ENCODE measurements at places on chromosomes 5 and 9.

- no peak for DNase-seq
These were observed 304.0 kb upstream of the TARS1 start for GRCh38 chr5:33136785-33137184.

DNA sequence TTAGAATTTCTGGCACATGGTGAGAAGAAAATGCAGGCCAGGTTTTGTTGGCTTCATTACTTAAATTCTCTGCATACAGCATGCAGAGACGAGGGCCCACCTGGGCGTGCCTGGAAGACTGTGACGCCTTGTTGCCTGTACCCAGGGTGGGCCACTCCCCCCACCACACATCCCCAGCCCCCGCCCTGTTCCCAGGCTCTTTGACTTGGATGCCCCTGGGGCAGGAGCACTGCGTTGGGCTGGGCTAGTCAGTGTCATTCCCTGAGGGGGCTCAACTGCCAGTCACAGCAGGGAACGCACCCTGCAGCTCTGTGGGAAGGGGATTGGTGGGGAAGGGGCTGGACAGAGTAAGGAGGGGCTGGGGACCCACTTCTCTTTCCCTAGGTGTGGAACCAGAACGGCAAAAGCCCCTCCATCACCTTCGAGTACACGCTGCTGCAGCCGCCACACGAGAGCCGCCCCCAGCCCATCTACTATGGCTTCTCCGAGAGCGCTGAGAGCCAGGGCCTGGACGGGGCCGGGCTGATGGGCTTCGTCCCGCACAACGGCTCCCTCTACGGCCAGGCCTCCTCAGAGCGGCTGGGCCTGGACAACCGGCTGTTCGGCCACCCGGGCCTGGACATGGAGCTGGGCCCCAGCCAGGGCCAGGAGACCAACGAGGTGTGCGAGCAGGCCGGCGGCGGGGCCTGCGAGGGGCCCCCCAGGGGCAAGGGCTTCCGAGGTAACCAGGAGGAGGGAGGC, 19.6 kb downstream of the ADAMTSL2 start:
- DNase-seq: no peak

DNA sequence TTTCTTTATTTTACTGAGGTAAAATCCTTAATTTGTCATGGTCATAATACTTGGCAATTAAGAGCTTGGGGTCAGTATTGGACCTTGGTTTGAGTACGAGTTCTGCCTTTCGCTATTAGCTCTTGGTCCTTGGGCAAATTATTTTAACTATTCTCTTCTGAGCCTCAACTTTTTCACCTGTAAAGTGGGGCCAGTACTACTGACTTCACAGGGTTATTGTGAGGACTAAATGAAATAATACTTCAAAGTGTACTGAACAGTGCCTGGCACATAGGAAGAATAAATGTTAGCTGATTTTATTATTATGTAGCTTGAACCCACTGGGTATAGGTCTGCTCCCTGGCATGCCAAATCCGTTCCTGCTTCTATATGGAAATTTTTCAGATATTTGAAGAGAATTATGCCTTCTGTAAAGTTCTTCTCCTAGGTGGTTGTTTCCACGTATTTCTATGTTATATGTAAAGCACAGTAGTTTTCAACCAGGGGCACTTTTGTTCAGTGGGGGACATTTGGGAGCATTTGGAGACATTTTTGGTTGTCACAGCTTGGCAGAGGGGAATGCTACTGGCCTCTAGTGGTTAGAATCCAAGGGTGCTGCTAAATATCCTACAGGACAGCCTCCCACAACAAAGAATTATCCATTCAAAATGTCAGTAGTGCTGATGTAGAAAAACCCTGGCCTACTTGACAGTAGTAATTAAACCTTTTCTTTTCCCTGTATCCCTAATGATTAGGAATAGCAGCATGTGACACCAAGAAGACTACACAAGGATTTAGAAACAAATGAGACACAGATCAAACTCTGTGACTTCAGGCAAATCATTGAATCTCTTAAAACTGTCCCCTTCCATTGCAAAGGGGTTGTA, 4.5 kb downstream of the RCL1 start:
- no peak for DNase-seq

DNA sequence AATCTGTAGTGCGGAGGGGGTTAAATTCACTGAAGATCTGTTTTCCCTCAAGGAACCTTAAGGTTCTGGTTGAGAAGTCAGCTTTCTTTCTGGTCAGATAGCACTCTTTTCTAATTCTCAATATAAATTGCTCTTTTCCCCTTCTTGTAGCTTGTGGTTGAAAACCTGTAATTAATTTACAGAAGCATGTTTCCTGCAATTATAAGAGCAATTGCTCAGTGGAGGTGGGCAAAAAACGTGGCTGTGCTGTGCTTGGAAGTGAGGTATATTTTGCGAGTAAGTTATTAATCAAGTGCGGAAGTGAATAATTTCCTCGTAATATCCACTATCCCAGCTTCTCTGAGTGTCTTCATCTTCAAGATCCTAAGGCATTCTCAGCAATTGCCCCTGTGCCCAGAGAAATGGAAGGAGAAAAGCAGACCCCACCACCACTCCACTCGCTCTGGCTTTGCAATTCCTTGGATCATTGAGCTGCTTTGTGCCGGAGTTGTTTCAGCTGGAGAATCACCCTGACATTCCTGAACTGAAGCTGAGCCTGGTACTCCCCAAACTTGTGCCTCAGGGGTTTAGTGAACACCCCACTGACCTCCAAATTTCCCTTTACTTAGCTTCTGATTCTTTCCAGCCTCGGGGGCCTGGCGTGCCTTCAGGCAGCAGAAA, 140.6 kb downstream of the LRRC70 start:
- no peak for DNase-seq

DNA sequence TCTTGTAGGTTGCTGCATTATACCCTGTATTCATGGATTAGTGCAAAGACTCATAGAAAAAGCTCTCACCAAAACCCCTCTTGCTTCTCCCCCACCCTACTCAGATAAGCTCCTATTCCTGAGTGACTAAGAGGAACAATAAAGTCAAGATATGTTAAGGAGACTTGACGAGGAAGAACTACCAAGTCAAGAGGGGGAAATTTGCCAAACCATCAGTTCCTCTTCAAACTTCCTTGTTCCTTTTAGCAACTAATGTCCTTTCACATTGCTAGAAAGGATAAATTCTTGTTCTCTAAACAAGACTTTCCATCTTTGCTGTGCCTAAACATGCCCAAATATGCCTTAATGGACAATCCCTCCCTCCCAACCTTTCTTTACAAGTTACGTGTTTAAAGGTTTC, 27.0 kb downstream of the CNOT8 start:
- DNase-seq: no peak

DNA sequence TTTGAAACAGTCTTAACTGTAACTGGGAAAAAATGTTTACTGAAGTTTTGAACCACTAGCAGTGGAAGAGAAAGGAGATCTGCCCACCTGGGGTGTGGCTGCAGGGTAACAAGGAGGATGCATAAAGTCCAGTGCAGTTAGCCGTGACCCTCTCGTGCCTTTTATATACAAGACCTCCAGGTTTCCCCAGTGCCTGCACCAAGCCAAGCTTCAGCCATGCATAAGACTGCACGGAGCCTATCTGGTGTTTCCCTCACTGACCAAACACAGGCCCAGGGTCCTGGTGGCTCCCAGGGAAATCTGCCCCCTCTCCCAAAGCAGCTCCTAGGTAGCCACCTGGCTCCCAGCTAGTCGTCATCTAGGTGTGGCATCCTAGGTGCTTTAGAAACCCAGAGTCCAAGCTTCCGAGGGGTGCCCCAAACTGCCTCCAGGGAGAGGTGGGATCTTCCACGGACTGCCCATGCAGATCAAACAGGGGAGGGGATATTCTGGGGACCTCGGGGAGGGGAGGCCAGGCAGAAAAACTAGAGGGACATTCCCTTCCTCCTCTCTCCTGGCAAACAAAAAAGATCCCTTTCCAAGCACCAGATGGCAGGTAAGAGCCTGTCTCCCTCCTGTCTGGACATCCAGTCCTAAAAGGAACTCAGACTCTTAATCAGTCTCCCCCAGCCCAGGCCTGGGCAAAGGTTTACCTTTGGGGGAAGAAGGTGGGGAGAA, 2.7 kb downstream of the SHB start:
- no peak for DNase-seq

DNA sequence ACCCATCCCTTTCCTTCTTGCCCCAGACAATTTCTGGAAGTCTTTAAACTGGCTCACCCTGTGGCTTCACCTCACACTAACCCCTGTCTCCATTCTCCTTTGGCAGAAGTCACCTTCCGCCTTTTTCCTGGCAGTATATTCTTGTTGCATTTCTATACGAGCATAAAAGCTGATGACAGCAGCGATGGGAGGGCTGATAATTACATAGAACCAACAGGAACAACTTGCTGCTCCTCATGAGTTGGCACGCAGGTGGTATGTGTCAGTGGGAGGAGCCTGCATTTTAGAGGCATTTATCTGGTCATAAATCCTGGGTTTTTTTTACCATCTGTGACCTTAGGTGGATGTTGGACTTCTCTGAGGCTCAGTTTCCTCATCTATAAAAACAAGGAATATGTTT, 61.4 kb upstream of the CKMT2 start:
- DNase-seq: no peak

GRCh38 chr5:94784536-94785505, 166.4 kb downstream of the SLF1 start:
- DNase-seq: no peak

DNA sequence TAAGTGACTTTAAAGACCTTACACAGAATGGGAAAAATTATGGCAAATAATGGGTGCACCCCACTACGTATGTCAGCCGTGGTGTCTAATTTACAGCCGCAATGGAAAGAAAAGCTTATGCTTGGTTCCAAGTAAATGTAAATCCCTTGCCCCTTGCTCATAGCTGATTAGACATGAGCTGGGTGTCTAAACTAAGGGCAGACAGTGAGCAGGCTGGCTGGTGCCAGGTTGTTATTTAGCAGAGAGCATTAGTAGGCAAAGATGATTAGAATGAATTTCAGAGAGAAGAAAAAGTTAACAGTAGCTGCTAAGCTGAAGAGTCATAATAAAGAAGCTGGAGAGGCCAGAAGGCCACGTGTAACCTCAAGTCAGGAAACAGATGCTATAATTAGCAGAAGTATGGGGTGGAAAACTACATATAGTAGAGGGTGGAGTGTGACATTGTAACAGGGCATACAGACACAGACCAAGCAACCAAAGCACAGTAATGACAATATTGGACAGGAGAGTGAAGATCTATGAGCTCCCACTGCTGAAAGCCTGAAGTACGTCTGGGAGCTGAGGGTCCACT, 257.7 kb downstream of the MCTP1 start:
- DNase-seq: no peak

DNA sequence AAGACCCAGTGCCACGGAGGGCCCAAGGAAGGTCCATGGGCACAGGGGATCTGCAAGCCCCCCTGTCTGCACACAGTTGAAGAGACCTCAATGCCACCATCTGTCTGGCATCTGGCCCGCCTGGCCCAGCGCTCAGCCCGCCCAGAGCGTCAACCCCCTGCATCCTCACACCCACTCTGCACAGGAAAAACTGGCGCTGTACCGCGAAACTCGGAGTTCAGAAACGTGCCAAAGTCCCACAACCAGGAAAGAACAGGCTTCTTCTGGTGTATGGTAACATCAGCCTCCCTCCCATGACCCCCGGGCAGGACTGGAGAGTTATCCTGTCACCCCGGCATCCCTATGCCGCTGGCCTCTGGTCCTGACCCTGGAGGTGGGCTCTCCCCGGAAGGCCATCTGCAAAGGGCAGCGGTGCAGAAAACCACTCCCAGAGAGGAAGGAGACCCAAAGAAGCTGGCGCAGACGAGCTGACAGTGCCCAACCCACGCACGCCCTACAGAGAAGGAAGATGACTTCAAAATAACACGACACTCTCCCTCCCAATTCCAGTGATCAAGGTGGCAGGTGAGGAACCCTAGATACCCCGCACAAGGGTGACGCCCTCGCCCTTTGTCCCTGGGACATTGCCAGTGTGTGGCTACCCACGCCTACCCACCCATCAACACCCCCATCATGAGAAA, 18.9 kb downstream of the VAV2 start:
- no peak for DNase-seq

DNA sequence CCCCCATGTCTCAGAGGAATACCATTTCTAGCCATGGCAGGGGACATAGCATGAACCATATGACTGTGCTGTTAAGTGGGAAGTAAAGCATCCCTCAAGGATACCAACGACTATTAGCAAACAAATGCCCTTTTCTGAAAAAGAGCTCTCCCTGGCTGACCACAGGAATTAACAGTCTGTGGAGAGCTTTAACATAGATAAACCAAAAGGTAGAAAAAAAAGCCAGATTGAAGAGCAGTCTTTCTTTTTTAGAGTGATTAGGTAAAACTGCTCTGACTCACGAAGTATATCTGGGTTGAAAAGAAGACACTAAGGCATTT, 532.7 kb upstream of the DMAC1 start:
- DNase-seq: no peak

GRCh38 chr5:89313804-89314588, 431.0 kb upstream of the MEF2C start:
- DNase-seq: peak; percentile 14

- no peak for DNase-seq
These were observed 48.1 kb downstream of the DIAPH1 start for GRCh38 chr5:141570655-141571054.

DNA sequence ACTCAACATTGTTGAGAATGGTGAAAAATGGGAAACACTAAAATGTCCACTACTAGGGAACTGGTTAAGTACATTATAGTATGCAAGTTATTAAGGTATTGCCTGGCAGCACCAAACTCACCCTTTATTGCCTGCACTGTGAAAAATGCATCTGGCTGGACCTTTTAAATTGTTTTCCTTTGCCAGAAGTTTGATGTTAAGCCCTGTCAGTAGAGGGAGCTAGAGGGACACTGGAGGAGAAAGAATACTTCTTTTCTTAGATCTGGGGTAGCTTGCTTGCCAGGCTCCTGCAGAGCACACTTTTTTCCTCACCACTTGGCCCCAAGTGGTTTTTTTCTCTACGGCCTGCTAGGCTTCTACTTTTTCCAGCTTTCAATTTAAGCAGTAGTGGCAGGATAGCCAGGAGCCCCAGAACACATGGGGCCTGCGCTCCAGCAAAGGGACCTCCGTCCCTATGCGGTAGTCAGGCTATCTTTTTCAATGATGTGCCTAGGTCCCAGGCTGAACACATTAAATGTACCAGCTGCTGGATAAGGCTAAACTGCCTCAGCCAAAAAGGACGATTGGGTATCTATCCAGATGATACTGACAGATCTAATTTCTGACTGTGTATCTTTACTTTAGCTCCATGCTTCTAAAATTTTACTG, 8.0 kb upstream of the HABP4 start:
- DNase-seq: peak; percentile 12

DNA sequence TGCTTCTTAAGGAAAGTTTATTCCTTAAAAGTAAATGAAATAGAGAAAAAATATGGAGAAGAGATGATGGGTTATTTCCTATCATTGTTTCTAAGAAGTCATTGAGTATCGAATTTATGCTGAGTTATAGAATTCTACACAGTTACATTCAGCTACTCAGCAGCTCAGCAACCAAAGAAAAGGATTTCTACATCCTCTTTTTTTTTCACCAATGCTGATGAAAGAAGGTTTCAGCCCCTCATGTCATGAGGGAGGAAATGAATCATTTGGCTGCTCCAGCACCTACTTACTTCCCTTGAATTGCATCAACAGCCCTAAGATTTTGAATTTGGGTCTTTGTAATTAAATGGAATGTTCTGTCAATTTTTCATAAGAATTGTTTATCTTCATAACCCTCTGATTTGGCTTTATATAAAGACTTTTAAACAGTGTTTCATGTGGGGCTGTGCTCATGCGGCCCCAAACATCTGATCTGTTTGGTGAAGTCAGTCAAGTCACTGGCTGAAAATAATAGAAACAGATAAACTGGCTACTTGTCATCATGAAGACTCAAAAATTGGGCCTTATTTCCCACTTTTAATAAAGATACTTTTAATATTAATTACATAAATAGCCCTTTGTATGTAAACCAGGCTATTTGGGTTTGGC, 18.5 kb upstream of the SNX2 start:
- peak; percentile 24 for DNase-seq
